Esophagus mucosa (tissue), 1 donor: ENCODE measurements at places on chromosomes 12 and 14. TPM values are rescaled to one million over a fixed set of nuclear protein-coding genes. Genes with fewer than 3 reads are reported as not detected.

Gene SCARB1
- 10.2 TPM for total RNA-seq

Gene AKAP5
- total RNA-seq, result 0.16 TPM

Gene RD3L
- total RNA-seq, result not detected

Gene PLCZ1
- not detected for total RNA-seq

Gene C14orf132
- 3.7 TPM for total RNA-seq

Gene NKX2-8
- total RNA-seq, result 2.4 TPM

Gene TTC8
- 12.8 TPM for total RNA-seq

Gene LIN7A
- 0.56 TPM for total RNA-seq

Gene SLC6A12
- 0.12 TPM for total RNA-seq

Gene TMEM132D
- not detected for total RNA-seq

Gene AKAP3
- 0.32 TPM for total RNA-seq

Gene MANSC1
- 47.8 TPM for total RNA-seq

Gene AJUBA
- total RNA-seq, result 26.6 TPM

Gene TSHR
- total RNA-seq, result not detected

Gene COX8C
- not detected for total RNA-seq

Gene KIF21A
- 19.0 TPM for total RNA-seq

Gene KLRG1
- total RNA-seq, result 0.48 TPM

Gene NELL2
- total RNA-seq, result 3.0 TPM

Gene CFAP54
- 0.28 TPM for total RNA-seq

Gene PKP2
- total RNA-seq, result 13.7 TPM

Gene TOMM20L
- not detected for total RNA-seq

Gene MAX
- 90.8 TPM for total RNA-seq

Gene TRIP11
- 31.0 TPM for total RNA-seq

Gene HOTAIR
- total RNA-seq, result not detected

Gene STAB2
- total RNA-seq, result 0.16 TPM

Gene KRT86
- total RNA-seq, result not detected

Gene SYNDIG1L
- total RNA-seq, result not detected
